Activated CD8-positive, alpha-beta T cell treated with anti-CD3 and anti-CD28 coated beads, Interleukin-2, amount 10 ng/mL, durations not matched to agents 7 days and 5 days (primary cell): ENCODE measurements at places on chromosomes 6 and 20. TPM values are rescaled to one million over a fixed set of nuclear protein-coding genes. Genes with fewer than 3 reads are reported as not detected.

DNA sequence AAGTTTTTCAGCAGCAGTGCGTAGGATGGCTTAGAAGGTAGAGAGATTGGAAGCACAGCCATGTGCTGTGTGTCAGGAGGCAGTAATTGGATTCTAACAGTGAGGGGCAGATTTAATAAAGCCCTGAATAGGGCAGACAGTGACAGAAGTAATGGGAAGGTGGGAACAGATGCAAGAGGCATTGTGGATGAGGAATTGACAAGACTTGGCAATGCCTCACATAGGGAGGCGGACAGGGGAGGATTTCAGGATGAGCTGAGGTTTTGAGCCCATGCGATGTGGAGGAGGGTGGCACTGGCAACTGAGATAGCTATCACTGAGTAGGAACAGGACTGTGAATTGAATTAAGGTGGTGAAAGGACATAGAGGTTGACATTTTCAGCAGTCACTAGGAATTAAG, 262.2 kb upstream of the FLRT3 start:
- no peaks in the 10 kb centered on the region for H3K4me1 ChIP-seq
- no peaks in the 10 kb centered on the region for H3K27me3 ChIP-seq
- H3K27ac ChIP-seq: no peak overlapping the region
- no peaks in the 10 kb centered on the region for H3K36me3 ChIP-seq
- H3K4me3 ChIP-seq: no peak overlapping the region

DNA sequence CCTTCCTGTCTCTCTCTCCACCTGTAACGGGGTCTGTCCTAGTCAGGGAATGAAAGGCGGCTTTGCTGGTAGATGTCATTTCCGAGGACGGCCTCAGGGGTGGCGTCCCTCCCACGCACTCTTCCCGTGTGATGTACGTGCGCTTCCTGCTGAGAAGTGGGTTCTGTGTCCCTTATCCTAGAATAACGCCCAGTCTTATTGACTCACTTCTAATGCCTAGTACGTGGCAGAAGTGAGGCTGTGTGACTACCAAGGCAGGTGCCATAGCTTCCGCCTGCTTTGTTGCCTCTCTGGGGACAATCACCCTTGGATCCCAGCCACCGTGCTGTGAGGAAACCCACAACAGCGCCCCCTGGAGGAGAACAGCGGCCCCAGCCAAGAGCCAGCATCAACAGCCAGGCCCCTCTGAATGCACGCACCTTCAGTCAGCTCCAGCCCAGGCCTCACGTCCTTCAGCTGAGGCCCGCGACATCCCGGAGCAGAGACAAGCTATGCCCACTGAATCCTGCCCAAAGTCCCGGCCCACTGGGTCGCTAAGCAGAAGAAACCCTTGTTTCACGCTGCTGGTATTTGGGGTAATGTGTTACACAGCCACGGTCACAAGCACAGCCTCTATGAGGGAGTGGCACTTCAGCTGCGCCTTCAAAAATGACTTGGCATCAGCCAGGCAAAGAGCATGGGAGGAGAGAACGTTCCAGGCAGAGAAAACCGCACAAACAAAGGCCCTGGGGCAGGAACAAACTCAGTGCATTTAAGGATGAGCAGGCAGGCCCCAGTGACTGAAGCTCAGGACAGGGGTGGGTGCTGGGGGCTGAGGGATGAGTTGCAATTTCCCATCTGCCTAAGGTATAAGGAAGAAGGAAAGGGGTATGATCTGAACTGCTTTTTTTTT, 224.2 kb downstream of the NFATC2 start:
- H3K4me1 ChIP-seq: no peaks in the 10 kb centered on the region
- no peak overlapping the region for H3K4me3 ChIP-seq
- peak; percentile 42 for DNase-seq
- no peaks in the 10 kb centered on the region for H3K36me3 ChIP-seq
- no peaks in the 10 kb centered on the region for H3K27me3 ChIP-seq
- no peak overlapping the region for H3K27ac ChIP-seq

The FAM83B gene
- not detected for total RNA-seq

The LY6G6D gene
- not detected for total RNA-seq

- H3K4me1 ChIP-seq: no peaks in the 10 kb centered on the region
- H3K27me3 ChIP-seq: no peaks in the 10 kb centered on the region
- no peak for DNase-seq
- no peak overlapping the region for H3K4me3 ChIP-seq
- no peak overlapping the region for H3K27ac ChIP-seq
Observed at GRCh38 chr20:37729452-37729851, 35.6 kb downstream of the CTNNBL1 start.

The SPAG4 gene
- 2.6 TPM for total RNA-seq

DNA sequence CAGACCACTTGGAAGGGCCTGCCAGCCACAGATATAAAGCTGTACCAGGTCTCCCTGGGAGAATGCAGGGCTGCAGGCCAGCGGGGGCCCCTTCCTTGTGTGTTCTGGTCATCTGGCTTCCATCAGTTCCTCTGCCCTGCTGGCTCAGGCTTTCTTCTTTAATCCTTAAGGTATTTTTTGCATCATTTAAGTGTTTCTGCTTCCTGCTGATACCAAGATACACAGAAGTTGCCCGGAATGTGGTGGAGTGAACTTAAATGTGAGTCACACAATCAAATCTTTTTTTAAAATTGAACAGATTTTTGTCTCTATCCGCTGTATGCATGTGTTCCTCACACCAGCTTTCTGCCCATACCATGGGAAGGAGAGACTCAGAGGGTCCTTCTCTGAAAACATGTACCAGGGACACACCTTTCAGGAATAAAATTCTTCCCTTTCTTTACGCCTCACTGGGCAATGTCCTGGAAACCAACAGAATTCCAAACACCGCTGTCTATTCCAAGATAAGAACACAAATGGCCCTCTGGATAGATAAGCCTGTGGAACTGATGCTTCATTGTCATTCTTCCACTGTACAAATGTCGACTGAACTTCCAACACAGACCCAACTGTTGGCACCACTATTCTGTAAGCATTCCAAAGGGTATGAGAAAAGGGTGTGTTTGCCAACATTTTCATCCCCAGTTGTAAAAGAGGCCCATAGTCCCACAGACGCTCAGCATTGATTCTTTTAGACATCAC, 206.2 kb upstream of the MYLIP start:
- no peak overlapping the region for H3K4me3 ChIP-seq
- no peaks in the 10 kb centered on the region for H3K27me3 ChIP-seq
- no peak overlapping the region for H3K27ac ChIP-seq
- H3K4me1 ChIP-seq: no peaks in the 10 kb centered on the region
- H3K36me3 ChIP-seq: no peaks in the 10 kb centered on the region

DNA sequence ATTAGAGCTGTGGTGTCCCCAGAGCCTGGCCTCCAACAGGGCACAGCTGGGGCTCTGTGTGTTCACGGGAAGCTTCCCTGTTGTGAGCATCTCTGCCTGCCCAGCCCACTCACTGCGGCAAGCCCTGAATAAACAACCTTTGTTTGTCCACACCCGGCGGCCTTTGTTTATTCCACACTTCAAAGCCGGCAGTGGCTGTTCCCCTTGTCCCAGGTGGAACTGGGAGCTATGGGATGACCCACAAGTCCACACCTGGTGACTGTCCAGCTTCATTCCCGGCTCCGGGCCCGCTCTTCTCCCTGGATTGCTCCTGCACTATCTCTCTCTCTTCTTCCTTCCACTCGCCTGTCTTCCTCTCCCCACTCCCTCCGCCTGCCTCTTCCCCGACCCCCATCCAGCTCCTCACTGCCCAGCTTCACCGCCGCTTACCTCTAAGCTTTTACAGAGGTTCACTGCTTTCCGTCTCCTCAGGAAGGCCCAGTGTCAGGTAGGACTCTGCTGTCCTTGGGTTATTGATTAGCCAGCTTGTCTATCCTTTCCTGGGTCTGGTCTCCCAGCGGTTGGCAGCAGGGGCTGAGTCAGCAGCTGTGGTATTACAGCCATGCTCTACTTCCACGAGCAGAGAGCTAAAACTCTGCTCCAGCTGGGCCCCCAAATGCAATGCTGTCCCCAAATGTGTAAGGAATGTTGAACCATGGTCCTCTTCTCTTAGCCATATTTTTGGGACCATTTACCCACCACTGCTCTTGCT, 17.8 kb downstream of the DACT2 start:
- no peak overlapping the region for H3K4me3 ChIP-seq
- peaks cover 6% of the 10 kb centered on the region for H3K27me3 ChIP-seq
- H3K27ac ChIP-seq: no peak overlapping the region
- no peaks in the 10 kb centered on the region for H3K36me3 ChIP-seq

The MPIG6B gene
- total RNA-seq: 0.71 TPM

GRCh38 chr6:78523622-78524021, 343.7 kb upstream of the IRAK1BP1 start:
- H3K4me1 ChIP-seq: no peaks in the 10 kb centered on the region
- H3K27me3 ChIP-seq: no peaks in the 10 kb centered on the region

DNA sequence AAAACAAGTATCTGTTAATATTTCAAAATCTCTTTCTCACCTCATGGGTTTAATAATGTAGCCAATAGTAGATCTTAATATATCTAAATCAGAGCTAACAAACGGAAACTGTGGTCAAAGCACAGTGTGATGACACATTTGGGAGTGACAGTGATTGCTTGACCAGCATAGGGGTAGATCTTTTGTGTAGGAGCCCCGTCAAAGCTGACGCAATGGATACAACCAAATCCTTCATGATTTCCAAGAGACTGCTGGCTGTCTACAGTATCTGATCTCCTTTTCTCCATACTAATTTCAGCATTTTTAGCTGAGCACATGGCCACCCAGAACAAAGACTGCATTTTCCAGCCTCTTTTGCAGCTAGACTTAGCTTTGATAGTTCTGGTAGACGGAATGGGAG, 299.3 kb upstream of the ECI2 start:
- peaks cover 2% of the 10 kb centered on the region for H3K27me3 ChIP-seq
- DNase-seq: no peak
- no peaks in the 10 kb centered on the region for H3K36me3 ChIP-seq
- no peak overlapping the region for H3K27ac ChIP-seq
- no peak overlapping the region for H3K4me3 ChIP-seq
- H3K4me1 ChIP-seq: no peaks in the 10 kb centered on the region

DNA sequence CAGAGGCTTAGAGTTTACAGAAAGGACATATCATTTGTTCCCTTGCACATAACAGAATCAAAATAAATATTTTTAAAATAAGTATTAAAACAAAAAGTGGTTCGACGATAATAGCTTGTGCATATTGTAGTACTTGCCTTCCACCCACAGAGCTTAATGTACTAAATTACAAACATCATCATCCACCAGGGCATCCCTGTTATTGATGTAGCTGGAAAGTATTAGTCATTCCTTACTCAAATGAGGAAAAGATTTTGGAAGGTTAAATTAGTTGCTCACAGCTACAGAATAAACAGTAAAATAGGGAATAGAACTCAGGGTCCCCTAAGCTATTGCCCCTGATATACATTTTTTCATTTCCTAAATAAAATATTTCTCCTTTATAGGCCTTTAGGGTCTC, 150.3 kb downstream of the PTPRK start:
- H3K36me3 ChIP-seq: no peaks in the 10 kb centered on the region
- no peaks in the 10 kb centered on the region for H3K27me3 ChIP-seq
- no peak overlapping the region for H3K4me3 ChIP-seq
- DNase-seq: no peak

- H3K27ac ChIP-seq: no peak overlapping the region
- no peaks in the 10 kb centered on the region for H3K36me3 ChIP-seq
- no peaks in the 10 kb centered on the region for H3K27me3 ChIP-seq
- no peak overlapping the region for H3K4me3 ChIP-seq
- no peak for DNase-seq
Observed at GRCh38 chr20:8983478-8984345, 85.2 kb upstream of the PLCB4 start.

The TRAPPC3L gene
- total RNA-seq: not detected

DNA sequence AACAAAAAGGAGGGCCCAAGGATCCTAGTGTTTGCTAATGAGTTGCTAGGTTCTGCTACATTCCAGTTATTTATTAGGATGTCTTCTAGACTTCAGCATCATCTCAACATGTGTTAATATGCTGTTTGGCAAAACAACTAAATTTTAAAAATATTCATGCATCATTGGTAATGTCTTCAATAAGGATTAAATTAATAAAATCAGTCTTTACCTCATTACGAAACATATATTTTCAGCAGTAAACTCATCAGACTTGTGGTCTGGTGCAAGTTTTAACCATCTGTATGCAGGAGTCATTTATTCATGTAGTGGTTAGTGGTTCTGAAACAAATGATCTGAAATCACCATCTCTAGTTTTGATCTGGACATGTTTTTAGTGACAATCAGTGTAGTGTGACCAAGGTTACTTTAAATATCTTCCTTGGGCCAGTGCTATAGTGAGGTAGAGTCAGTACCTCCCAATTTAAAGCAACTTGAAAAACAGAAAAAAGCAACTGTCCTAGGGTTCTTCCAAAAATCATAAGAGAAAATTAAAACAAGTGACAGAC, 85.0 kb upstream of the KCNK16 start:
- H3K4me1 ChIP-seq: peaks cover 5% of the 10 kb centered on the region
- peaks cover 6% of the 10 kb centered on the region for H3K27me3 ChIP-seq
- H3K36me3 ChIP-seq: no peaks in the 10 kb centered on the region
- no peak for DNase-seq

The GMEB2 gene
- total RNA-seq: 16.2 TPM

DNA sequence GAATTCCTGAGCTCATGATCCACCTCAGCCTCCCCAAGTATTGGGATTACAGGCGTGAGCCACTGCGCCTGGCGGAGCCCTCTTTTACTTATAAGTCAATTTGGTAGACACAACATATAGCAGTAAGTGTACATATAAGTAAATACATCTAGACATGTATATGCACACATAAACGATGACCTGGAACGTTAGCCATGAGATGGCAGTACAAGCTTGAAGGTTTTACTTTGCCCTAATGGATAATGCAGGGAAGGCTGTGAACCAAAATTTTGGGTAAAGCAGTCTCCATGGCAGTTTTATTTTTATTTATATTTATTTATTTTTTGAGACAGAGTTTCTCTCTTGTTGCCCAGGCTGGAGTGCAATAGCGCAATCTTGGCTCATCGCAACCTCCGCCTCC, 2.4 kb upstream of the GNMT start:
- peaks cover 5% of the 10 kb centered on the region for H3K36me3 ChIP-seq
- DNase-seq: no peak
- peaks cover 4% of the 10 kb centered on the region for H3K27me3 ChIP-seq
- H3K27ac ChIP-seq: no peak overlapping the region

The AKAP7 gene
- total RNA-seq: 7.8 TPM

- H3K36me3 ChIP-seq: peaks cover 30% of the 10 kb centered on the region
- DNase-seq: no peak
- H3K4me3 ChIP-seq: peak overlapping the region; percentile 96
- peaks cover 55% of the 10 kb centered on the region for H3K4me1 ChIP-seq
- no peaks in the 10 kb centered on the region for H3K27me3 ChIP-seq
- H3K27ac ChIP-seq: peak overlapping the region; percentile 94
Observed at GRCh38 chr20:24991897-24992486, 559 bp downstream of the APMAP start.

The ACSS1 gene
- total RNA-seq: 40.9 TPM
